ENCODE measurements at places on chromosomes 16 and 17.

GRCh38 chr17:31509095-31509804, 117.8 kb downstream of the RAB11FIP4 start:
- DNase-seq: no peak

DNA sequence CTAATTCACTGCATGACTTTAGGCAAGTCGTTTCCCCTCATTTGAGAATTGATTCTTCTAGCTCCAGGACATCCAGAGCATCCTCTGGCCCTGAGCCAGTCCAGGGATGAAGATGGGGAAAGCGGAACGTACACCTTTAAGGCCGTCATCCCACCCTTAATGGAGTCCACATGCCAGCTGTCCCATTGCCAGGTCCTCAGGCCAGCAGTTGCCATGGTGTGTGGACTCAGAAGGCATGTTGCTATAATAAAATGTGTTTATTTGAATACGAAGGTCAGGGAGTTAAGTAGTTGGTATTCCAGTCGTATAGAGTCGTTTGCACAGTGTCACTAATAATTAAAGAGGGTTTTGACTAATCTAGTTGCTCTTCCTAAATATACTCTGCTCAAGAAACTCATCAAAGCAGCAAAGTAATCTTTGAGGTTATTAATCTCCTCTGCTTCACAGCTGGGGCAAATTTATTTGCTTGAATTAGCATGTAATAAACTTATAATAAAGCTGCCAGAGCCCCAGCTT, 30.4 kb downstream of the CCDC182 start:
- no peak for DNase-seq

GRCh38 chr17:4634976-4635375, 6.5 kb downstream of the ALOX15 start:
- no peak for DNase-seq

DNA sequence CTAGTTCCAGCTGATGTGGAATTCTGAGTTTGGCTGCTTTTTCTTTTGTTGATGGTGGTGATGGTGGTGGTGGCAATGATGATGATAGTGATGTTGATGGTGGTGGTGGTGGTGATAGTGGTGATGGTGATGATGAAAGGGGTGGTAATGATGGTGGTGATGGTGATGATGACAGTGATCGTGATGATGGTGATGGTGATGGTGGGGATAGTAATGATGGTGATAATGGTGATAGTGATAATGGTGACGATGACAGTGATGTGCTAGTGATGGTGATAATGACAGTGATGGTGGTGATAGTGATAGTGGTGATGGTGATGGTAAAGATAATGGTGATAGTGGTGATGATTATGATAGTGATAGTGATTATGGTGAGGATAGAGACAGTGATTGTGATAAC, 61.5 kb downstream of the BMERB1 start:
- no peak for DNase-seq

DNA sequence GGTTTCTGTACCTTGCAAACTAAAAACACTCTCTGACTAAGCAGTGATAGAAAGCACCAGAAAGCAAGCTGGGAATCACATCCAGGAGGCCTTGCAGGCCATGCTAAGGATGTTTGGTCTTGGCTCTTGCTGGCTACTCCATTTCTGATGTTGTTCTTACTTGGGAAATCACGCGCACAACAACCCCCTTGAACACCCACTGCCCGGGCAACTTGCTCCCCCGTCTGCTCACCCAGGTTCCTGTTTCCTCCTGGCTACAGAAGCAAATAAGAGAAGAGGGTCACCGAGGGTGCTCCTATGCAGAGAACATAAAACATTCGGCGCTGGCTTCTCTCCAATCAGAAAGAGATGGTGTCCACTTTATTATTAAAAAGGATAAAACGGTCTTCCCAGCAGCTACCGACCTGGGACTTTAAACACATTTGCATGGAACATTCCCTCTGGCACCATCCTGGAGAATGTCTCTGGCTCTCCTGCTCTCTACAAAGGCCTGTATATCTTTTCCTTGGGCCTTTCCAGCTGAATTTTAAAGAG, 271.2 kb upstream of the RPL38 start:
- DNase-seq: no peak

- DNase-seq: no peak
These were observed 40.1 kb downstream of the AKAP10 start for GRCh38 chr17:19937522-19937921.

- no peak for DNase-seq
These were observed 75.2 kb downstream of the COX10 start for GRCh38 chr17:14144508-14144907.

DNA sequence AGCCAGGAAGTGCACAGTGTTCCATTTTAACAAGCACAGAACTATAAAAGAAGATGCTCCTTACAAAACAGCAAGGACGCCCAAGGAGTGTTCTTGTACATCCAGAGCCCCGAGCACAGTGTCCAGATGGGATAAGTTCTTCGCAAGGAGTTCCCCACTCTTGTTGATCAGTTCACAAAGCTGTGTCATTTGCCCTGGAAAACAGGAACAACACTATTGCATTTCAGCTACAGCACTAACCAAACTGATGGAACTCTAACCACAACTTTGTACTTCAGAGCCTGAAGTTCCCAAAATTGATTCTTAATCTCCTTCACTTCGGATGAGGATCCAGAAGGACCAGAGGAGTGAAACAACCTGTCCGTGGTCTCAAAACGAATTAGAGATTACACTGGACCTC, 5.1 kb downstream of the COPS3 start:
- no peak for DNase-seq

DNA sequence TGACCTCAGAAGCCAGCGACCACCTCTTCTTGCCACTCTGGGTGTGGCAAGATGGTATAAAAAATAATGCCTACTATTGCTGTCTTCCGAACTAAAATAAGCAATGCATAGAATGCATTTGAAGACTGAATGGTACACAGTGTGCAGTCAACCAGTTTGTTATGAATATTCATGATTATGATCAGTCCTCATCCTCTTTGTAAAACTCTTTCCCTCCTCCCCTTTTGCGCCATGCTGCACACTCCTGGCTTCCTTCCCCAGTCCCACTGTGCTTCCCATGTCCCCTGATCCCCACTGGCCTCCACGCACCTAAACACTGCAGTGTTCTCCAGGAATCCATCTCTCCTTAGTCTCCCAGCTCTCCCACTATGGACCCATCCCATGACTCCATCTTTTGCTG, 348.0 kb downstream of the SOX9 start:
- DNase-seq: no peak

DNA sequence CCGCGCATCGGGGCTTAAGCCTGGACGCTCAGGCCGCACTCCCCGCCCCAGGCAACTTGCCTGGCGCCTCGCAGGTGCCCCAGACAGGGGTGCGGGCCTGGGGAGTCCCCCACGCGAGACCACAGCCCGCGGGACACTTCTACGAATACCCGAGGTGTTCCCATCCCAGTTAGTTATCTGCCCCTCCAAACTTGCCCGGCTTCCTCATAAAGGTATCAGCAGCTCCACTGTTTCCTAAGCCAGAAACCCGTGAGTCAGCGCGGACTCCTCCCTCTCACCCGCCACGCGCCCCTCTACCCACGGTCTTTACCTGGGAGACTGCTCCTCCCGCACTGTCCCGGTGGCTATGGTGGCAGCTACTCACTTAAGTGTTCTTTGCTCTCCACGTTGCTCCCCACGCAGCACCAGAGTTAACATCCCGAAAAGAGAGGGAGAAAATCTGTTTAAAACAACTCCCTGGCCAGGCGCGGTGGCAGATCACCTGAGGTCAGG, 1.0 kb upstream of the CREBBP start:
- DNase-seq: no peak

- DNase-seq: no peak
These were observed 2.9 kb upstream of the NAGS start for GRCh38 chr17:44001461-44001920.

DNA sequence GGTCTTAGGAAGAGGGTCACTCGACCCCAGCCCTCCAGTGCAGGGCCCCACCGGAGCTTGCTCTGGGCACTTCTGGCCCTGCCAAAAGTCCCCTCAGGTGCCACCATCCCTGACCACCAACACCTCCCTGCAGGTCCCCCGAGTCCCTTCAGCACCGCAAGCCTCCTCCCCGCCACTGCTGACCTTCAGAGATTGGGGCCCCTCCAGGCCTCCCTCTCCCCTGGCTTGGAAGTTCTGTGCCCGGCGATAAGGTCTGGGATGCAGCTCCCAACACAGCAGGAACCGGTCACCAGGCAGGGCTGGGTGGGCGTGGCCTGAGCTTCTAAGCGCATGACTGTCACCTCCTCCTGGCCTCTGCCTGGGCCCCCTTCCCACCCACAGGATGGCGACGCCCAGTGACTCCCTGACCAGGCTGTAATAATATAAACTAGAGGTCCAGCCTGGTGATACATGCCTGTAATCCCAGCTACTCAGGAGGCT, 11.2 kb downstream of the PIEZO1 start:
- DNase-seq: no peak

DNA sequence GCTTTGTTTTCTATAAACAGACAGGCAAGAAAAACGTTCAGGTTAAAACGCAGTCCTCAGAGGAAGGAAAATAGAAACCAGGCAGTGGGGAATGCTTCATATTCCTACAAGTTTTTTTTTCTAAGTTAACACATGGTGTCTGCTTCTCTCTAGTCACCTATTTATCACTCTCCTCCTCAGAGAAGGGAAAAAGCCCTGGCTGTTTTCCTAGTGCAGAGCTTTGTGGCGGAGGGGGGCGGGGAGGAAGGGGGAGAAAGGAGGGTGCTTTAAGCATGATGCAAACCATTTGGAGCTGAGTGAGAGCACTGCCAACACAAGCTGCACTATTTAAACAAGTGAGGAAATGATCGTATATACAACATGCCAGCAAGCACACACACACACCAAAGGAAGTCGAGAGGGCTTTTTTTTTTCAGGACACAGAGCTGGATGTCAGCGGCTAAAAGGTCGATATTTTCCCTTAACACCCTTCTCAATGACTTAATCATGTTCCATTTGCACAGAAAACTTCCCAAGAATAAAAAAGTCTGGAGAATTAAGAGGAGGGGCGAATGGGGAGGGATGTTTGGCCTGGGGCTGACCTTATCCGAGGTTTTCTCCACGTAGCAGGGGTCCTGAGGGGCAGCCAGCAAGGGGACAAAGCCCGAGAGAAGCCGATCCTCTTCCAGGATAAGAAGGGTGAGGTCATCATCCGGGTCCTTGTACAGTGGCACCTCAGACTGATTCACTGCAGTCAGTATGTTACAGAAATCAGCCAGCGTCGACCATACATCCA, 117.4 kb downstream of the HIC1 start:
- no peak for DNase-seq

GRCh38 chr16:61382435-61382834, 653.8 kb downstream of the CDH8 start:
- no peak for DNase-seq

DNA sequence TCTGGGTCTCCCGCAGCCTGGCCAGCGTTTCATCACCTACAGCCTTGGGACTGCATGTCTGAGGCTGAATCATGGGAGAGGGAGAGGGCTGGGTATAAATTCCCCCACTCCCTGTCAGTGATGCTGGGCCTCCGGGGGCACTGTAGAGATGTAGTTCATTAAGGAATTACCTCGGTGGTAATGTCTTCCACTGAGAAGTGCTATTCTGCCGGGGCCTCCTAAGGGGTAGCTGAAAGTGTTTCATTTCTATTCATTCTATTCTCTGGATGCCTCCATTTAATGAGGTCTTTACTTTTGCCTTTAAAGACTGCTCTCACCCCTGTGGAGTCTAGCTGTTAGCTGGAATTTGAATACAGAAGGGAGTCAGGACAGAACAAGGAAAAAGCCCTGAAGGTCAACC, 116.4 kb upstream of the HS3ST4 start:
- DNase-seq: no peak

GRCh38 chr17:2195729-2196128, 107.9 kb downstream of the SMG6 start:
- DNase-seq: no peak

DNA sequence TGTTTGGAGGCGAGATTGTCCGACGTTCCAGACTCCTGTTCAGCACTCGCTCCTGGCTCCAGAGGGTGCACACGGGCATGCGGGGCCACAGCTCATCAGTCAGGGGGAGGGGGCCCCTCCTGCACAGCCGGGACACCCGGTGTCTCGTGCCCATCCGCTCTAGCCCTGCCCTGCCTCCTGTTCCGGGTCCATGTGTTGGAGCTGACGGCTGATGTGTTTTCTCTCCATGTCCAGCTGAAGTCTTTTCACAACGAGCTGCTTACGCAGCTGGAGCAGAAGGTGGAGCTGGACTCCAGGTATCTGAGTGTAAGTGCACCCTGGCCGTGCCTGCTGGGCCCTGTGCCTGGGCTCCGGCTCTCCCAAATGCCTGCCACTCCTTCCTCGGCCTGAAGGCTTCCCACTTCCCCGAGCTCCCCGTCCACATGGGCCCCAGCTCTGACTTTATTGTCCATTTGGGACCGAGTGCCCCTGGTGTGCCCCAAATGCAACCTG, 50.5 kb downstream of the BAIAP2 start:
- DNase-seq: no peak

GRCh38 chr17:9336817-9337216, 238.8 kb downstream of the STX8 start:
- DNase-seq: no peak

GRCh38 chr17:44581868-44582267, 24.6 kb downstream of the FZD2 start:
- DNase-seq: no peak

- no peak for DNase-seq
These were observed 22.9 kb downstream of the DHRS7C start for GRCh38 chr17:9768381-9768934.
